ENCODE measurements at places on chromosomes 3 and 15.

- DNase-seq = no peak
These were observed 120.9 kb downstream of the CACNA2D3 start for GRCh38 chr3:54243056-54243931.

GRCh38 chr3:131899021-131899420 is 135.8 kb downstream of the CPNE4 start:
- DNase-seq = no peak

DNA sequence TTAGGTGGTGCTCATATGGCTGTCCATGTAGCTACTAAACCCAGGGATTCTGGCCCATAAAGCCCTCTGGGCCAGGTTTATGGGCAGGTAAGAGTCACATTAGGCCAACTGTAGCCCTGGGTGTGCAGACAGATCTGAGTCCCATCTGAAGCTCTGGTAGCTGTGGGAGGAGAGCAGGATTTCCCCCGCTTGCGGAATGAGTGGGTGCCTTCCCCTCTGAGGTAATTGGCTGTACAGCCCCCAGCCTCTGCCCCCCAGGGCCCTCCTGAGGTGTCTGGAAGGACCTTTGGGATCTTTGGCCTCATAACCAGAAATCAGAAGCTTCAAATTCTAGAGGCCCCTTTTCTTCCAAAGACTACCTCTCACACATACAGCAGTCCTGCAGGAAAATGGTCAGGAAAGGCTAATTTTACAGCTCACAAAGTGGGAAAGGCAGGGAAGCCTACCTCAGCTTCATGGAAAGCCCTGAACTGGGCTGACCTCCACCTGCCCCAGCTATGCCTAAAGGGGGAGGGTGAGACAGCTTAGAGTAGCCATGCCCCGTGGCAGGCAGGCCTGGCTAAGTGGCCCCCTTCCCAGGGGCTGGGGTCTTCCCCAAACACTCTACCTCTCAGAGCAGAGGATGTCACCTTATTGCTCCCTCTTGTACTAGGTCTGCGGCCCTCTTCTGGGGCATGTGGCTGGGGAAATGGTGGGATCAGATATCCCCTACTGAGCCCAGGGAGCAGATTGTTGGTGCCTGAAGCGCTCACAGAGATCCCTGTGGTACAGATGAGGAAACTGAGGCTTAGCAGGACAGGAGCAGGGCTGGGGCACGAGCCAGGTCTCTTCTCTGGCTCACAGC is 16.8 kb downstream of the HEMK1 start:
- DNase-seq = no peak

GRCh38 chr3:57150113-57150581 is 15.0 kb downstream of the IL17RD start:
- DNase-seq = no peak

GRCh38 chr3:44886561-44886960 is 12.2 kb downstream of the TGM4 start:
- no peak for DNase-seq

- DNase-seq = no peak
These were observed 147.6 kb upstream of the HACD2 start for GRCh38 chr3:123732447-123732846.

- no peak for DNase-seq
These were observed 143.9 kb upstream of the UMPS start for GRCh38 chr3:124586126-124587052.

GRCh38 chr3:50656417-50657195 is 18.1 kb upstream of the DOCK3 start:
- no peak for DNase-seq

- DNase-seq = no peak
These were observed 44.8 kb downstream of the ANP32A start for GRCh38 chr15:68775671-68776476.

DNA sequence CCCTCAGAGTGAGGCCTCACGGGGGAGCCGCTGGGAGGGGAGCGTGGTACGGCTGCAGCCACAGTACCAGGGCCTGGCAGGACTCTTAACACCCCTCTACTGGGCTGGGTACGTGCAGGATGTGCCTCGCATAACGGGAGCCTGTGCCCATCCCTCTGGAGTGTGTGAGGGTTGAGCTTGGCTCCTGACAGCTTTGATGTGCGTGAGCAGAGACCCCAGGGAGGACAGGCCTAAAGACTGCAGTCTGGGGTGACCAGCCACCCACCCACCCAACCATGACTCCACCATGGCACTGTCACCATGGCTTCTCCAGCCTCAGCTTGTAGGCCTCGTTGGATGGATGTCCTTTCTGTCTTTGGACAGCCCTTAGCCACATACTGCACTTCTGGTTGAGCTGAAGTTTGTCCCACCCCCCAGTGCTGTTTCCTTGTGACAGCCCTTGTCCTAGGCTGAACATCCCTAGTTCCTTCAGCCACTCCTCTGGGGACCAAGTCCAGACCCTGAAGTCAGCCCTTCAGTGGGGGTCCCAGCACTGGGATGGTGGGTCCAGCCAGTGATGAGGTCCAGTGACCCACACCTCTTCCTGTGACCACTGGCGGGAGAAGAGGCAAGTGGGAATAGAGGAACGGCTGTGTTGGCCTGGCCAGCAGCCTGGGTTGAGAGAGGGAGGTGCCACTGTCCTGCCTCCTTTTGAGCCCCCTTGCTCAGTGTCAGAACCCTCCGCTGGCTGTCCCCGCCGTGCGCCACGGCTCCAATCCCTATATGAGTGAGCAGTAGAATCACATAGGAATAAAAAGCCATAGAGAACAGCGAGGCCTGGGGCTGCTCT is 6.1 kb downstream of the GLYCTK start:
- no peak for DNase-seq

- DNase-seq = no peak
These were observed 14.9 kb upstream of the ALDH1A2 start for GRCh38 chr15:58080398-58080797.

- DNase-seq = peak; percentile 24
These were observed 43.4 kb downstream of the HCN4 start for GRCh38 chr15:73325191-73325861.

- DNase-seq = no peak
These were observed 530.8 kb upstream of the BCHE start for GRCh38 chr3:166367947-166368533.

- DNase-seq = no peak
These were observed 267.7 kb upstream of the LMCD1 start for GRCh38 chr3:8233938-8234337.

DNA sequence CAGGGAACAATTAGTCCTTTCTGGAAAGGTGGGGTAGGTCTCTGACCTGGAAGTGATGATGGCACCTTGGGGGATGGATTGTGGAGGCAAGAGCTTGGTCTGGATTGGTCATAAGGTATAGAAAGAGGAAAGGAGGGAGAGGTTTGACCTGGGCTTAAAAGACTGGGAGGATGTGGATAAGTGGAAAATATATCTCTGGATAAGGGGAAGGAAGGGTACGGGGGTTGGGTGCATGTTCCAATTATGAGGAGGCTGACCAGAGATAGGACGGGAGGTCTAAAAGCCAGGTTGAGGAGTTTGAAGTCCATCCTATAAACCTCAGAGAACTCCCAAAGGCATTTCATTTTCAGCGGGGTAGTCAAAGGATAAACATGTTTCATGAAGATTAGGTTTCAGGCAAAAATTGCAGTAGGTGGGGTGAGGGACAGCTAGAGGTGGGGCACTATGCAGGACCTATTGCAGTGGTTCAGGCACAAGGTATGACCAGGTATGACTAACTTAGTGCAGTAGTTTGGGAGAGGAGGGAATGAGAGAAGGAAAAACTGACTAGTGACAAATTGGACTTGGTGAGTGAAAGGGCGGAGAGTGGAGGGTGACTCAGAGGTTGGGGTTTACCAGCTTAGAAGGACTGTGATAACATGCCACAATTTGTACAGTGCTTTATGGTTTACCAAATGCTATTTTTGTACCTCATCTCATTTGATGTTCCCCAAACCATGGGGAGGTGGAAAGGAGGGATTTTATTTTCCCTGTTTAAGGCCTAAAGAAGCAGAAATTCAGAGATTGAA is 10.7 kb downstream of the PDE8A start:
- no peak for DNase-seq

GRCh38 chr3:145898487-145898886 is 262.5 kb downstream of the PLOD2 start:
- DNase-seq = no peak

GRCh38 chr3:76147846-76148245 is 362.5 kb upstream of the ZNF717 start:
- no peak for DNase-seq

- DNase-seq = no peak
These were observed 48.1 kb downstream of the HSPBAP1 start for GRCh38 chr3:122745369-122746021.

GRCh38 chr3:177658354-177658753 is 461.1 kb upstream of the TBL1XR1 start:
- DNase-seq = no peak

DNA sequence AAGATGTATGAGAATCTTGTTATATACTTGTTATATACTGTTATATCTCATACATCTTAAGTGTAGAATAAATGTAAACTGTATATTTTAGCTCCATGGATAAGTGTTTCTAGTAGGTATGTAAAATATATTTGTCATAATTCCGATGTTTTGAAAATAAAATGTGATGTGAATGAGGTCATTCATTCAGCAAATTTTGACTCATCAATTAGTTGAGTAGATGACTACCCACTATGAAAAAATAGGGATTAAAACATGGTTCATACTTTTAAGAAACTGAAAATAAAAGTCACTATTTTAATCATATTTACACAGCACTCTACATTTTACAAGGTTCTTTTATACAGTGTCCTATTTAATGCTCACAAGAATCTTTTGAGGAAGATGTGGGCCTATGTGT is 28.4 kb upstream of the CNTN3 start:
- no peak for DNase-seq

GRCh38 chr3:80060664-80061063 is 292.9 kb upstream of the ROBO1 start:
- no peak for DNase-seq

DNA sequence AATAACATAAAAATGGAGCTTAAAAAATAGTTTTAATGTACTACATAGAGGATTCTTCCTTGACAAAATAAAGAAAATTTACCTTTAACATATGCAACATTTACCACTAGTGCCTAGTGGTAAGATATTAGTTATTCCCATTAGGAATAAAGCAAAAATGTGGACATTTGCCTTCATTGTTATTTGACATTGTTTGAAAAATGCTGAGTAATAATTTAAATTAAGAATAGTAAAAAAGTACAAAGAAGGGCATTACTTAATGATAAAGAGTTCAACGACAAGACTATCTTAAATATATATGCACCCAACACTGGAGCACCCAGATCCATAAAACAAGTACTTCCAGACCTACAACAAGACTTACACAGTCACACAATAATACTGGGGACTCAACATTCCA is 125.7 kb downstream of the POLR2M start:
- DNase-seq = no peak

GRCh38 chr3:197417441-197417840 is 119.0 kb upstream of the DLG1 start:
- DNase-seq = no peak

DNA sequence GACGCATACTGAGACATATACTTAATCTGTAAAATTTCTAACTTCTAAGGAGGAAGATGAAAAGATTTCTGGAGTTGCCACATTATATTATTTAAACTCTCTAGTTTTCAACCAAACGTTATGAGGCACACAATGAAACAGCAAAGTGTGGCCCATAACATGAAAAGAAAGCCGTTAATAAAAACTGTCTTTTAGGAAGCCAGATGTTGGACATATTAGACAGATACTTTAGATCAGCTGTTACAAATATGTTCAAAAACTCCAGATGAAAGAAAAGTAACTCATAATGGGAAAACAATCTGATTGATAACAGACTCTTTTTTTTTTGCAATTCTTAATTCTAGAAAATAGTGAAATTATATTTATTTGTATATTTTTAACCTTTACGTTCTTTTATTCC is 34.3 kb downstream of the ADAMTSL3 start:
- DNase-seq = no peak

- DNase-seq = peak; percentile 47
These were observed 16.2 kb downstream of the NISCH start for GRCh38 chr3:52471371-52472238.

GRCh38 chr3:143276592-143276991 is 157.0 kb downstream of the CHST2 start:
- no peak for DNase-seq

- DNase-seq = no peak
These were observed 39.5 kb downstream of the GOLGA6A start for GRCh38 chr15:74042603-74043424.

GRCh38 chr3:78645628-78646310 is 1122.0 kb downstream of the ROBO1 start:
- DNase-seq = no peak

- no peak for DNase-seq
These were observed 22.1 kb downstream of the PLOD2 start for GRCh38 chr3:146138902-146139301.

- DNase-seq = no peak
These were observed 492.3 kb downstream of the DIPK2A start for GRCh38 chr3:144463911-144464310.

GRCh38 chr15:44157679-44158078 is 37.4 kb downstream of the FRMD5 start:
- no peak for DNase-seq

DNA sequence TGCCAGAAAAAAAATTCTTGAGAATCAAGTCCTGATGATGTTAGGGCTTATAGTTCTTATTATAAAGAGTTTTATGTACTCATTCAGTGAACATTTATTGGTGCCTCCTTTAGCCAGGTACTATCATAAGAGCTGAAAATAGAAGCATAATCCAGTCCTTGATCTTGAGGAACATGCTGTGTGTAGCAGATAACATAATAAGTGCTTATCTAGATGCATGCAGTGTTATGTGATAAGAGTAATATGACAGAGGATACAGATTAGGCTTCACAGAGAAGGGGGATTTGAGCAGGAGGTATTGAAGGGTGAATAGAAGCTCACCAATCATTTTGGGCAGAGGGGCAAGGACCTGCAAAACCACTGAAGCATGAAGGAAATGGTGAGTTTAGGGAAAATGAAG is 1.1 kb downstream of the CCR2 start:
- DNase-seq = no peak

Data from activated CD8-positive, alpha-beta T cell treated with anti-CD3 and anti-CD28 coated beads, Interleukin-2, amount 10 ng/mL, durations not matched to agents 7 days and 5 days (primary cell).